Karpas-422 (cell line): ENCODE measurements at places on chromosomes 4 and X.

- DNase-seq = no peak
Observed at GRCh38 chr4:184102488-184102887, 115.2 kb downstream of the ENPP6 start.

- DNase-seq = no peak
Observed at GRCh38 chrX:12113321-12113720, 25.0 kb upstream of the FRMPD4 start.

GRCh38 chr4:150117094-150117493 is 38.8 kb downstream of the DCLK2 start:
- no peak for DNase-seq

- DNase-seq = no peak
Observed at GRCh38 chrX:40945361-40945713, 139.9 kb upstream of the USP9X start.

- no peak for DNase-seq
Observed at GRCh38 chr4:81030061-81030980, at the start of gene BMP3. Gene BMP3 (plus strand): TSS chr4:81030708. CDS start chr4:81031285, 577 bp downstream.

GRCh38 chr4:89196056-89196674 is 84.8 kb downstream of the TIGD2 start:
- no peak for DNase-seq

DNA sequence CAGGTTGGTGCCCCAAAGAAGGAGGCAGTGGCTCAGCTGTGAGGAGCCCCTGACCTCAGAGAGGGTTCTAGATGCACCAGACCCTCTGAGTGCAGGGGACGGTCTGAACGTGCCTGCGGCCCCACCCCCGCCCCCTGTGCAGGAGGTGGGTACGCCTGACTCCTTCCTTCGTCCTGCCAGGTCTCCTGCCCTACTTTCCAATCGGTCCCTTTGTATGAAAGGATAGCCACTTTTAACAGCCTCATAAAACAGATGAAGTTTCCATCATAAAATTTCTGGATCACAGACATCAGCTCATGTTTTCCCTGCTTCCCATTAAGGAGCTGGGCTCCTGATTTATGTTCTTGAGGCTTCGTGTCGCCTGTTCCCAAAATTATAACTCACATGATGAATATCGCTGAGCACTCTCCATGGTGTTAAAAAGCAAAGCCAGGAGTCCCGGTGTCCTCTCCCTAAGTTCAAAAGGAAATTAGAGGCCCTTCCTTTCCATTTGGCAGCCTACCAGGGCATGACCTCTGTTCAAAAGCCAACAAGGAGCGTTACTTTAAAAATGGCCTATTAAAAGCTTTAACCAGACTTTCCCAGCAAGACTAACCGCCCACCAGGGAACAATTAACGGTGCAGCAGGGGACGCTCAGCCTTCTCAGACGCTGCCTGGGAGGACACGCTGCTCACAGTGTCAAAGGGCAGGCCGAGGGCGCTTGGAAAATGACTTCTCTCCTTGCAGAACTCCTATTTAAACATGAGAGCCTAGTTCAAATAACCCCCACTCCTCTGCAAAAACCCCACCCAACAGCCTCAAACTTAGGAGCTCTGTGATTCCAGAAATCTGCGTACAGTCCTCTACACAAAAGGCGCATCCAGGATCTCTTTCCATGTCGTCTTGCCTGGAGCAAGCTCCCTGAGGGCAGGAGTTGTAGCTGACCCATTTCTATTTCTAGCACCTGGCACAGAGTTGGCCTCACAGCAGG is 181.9 kb downstream of the AFAP1 start:
- no peak for DNase-seq

GRCh38 chr4:156568484-156568883 is 403.1 kb downstream of the PDGFC start:
- DNase-seq = no peak

DNA sequence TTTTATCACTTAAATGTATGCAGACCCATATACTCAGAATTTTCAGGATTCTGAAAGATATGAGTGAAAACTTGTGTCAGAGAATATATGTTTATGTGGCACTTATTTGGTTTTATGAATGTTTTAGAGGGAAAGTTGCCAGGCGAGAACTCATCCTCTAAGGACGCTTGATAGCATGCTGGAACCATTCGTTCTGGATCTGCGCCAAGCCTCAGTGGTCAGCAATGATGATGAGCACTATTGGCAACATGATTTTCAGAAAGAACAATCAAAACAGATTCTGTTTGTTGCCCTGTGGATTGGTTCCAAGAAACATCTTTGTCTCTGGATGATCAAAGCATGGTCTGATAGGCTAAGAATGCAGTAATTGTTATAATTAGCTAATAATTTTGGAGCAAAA is 32.1 kb upstream of the RAPGEF2 start:
- DNase-seq = no peak

- DNase-seq = no peak
Observed at GRCh38 chr4:111475001-111475400, 670.3 kb upstream of the FAM241A start.

GRCh38 chr4:159193046-159193620 is 90.3 kb downstream of the RAPGEF2 start:
- no peak for DNase-seq

GRCh38 chr4:130646886-130647285 is 1550.9 kb downstream of the C4orf33 start:
- no peak for DNase-seq

DNA sequence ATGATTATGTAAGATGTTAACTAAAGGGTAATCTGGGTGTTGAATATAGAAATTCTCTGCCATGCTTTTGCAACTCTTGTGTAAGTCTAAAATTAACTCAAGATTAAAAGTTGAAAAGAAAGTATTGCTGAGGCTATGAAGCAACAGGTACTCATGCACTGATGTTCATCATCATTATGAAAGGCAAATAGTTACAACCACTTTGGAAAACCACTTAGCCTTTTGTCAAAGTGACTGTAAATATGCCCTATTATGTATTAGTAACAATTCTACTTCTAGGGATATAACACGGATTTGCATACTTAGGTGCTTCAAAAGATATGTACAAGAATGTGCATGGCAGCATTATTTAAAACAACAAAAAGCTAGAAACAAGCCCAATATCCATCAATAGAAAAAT is 227.8 kb upstream of the CXXC4 start:
- no peak for DNase-seq

DNA sequence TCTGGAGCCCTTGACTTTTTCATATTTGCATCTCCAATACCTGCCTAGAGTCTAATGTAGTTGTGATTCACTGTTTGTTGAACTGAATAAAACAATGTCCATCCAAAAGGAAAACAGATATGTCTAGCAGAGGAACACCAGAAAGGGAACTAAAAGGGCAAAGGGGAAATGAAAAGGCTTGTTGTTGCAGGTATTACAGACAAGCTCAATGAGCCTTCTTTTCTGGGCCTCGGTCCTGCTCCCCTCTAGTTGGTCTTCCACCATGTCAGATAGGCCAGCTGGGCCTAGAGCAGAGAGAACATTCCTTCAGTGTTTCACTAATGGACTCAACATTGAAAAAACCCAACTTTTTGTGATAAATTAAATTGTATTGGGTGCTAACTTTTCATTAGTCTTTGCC is 55.4 kb downstream of the ZFX start:
- no peak for DNase-seq

- DNase-seq = no peak
Observed at GRCh38 chr4:45327544-45327943, 601.2 kb upstream of the GNPDA2 start.

DNA sequence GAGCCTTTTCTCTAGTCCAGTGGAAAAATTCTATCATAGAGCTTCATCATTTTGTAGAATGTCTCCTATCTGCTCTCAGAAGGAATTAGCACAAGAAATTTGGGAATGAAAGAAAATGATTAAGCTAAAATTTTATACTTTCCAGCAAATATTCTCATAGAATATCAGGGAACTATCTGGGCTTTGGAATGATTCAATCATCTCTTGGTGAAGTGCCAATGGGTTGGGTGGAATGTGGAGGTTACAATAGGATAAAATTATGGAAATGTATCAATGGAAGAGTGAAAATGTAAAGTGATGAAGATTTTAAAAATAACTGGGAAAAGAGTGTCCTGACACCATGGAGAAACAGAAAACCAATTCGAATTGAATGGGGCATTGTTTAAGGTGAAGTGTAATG is 119.0 kb upstream of the MID1 start:
- DNase-seq = no peak

DNA sequence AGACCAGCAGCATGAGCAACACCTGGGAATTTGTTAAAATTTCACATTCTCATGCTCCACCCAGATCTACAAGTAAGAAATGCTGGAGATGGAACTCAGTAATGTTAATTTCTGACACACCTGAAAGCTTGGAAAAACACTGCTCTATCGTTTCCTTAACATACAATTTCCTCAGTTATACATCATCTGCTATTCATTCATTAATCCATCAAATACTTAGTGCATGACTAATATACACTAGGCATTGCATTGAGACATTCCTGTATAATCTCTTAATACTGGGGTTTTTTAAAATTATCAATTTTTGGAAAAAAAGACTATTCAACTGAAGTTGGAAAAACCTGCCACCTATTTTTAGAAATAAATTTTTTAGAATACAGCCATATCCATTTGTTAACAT is 106.1 kb downstream of the CHM start:
- no peak for DNase-seq

DNA sequence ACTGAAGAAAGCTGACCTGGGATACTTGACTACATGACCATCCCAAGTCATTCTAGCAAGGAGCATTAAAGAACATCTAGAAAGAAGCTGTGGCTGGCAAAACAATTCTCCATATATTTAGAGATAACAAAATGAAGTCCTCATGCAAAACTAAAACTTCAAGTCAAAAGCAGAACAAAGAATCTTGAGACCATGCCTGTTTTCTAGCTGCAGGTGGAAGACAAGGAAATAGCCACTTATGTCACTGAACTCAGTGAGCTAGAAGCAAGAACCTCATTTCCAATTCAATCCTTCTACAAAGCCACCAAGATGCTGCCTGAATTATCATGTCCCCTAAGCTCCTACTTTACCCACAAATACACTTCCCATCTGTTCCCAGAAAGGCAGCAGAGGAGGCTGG is 13.8 kb downstream of the USP46 start:
- DNase-seq = peak; percentile 50

DNA sequence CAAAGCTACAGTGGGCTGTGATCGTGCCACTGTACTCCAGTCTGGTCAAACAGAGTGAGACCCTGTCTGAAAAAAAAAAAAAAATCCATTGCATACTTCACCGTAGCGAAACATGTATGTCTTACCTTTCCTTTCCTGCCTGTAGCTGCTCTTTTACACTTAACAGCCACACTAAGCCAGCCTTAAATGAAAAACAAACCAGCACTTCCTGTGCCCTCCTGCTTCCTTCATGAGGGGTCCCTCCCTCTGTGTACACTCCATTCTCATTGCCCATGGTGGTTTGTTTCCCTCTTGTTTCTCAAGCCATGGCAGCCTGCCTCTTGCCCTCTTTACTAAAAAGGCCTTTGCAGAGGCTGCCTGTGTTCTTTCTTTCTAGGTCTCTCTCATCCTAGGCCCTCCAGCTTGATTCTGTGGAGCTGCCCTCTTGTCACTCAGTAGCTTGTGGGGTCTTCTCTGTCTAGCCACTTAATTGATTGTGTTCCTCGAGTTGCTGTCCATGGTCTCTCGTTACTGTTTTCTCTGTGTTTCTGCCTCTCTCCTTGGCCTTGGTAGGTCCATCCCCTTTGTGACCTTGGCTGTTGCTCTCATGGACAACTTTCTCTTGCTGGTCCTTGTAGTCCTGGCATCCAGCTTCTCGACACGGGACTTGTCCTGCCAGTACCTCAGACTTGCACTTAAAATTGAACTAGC is 52.1 kb upstream of the MSANTD1 start:
- no peak for DNase-seq

GRCh38 chr4:114588305-114588704 is 10.3 kb upstream of the UGT8 start:
- no peak for DNase-seq

DNA sequence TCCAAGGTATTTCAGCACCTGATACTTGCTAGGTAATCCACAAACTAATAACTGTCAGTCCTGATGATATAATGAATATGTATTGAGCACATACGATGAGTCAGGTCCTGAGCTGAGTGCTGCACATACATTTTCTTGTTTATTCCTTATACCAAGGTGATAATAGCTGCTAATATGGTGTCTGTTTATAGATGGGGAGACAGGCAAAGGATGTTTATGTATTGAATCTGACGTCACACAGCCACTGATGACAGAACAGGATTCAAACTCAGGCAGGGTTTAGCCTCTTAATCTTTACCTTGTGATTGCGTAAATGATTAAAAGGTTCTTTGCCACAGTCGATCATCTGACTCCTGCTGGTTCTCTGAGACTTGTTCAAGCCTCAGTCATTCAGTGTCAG is 609.9 kb upstream of the CPEB2 start:
- DNase-seq = no peak

GRCh38 chr4:113144091-113144490 is 94.6 kb downstream of the ANK2 start:
- no peak for DNase-seq

GRCh38 chrX:2766906-2767305 is 15.1 kb downstream of the XG start:
- no peak for DNase-seq

GRCh38 chrX:154603438-154604430 is 15.3 kb downstream of the CTAG1B start:
- DNase-seq = peak; percentile 11
